Spinal cord (tissue), 10 donors: ENCODE measurements at places on chromosomes 3 and 15. TPM values are rescaled to one million over a fixed set of nuclear protein-coding genes. Genes with fewer than 3 reads are reported as not detected.
A peak's percentile ranks its signal among the peaks of the same experiment; 100 is the strongest.

The TRAT1 gene
- not detected for polyA plus RNA-seq

- peak; percentile 86 for DNase-seq
- no peaks in the 10 kb centered on the region for H3K36me3 ChIP-seq
- H3K27ac ChIP-seq: peak overlapping the region; percentile 100
Observed at GRCh38 chr15:92809880-92810361, 90.2 kb upstream of the CHD2 start.

DNA sequence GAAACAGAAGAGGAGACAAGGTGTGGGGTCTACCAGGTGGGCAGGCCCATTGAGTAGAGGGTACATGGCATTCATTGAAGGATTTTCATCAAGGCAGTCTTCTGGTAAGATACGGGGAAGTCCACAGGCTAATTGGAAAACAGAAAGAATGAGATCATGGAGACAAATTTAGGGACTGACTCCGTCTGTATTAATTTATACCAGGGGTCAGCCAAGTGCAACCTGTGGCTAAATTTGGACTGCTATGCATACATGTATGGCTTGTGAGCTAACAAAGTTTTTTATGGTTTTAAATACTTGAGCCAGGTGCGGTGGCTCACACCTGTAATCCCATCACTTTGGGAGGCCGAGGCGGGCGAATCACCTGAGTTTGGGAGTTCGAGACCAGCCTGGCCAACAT lies 21.1 kb upstream of the SNRPN start:
- no peaks in the 10 kb centered on the region for H3K36me3 ChIP-seq
- H3K4me1 ChIP-seq: no peaks in the 10 kb centered on the region
- no peaks in the 10 kb centered on the region for H3K27me3 ChIP-seq
- no peak overlapping the region for H3K27ac ChIP-seq

DNA sequence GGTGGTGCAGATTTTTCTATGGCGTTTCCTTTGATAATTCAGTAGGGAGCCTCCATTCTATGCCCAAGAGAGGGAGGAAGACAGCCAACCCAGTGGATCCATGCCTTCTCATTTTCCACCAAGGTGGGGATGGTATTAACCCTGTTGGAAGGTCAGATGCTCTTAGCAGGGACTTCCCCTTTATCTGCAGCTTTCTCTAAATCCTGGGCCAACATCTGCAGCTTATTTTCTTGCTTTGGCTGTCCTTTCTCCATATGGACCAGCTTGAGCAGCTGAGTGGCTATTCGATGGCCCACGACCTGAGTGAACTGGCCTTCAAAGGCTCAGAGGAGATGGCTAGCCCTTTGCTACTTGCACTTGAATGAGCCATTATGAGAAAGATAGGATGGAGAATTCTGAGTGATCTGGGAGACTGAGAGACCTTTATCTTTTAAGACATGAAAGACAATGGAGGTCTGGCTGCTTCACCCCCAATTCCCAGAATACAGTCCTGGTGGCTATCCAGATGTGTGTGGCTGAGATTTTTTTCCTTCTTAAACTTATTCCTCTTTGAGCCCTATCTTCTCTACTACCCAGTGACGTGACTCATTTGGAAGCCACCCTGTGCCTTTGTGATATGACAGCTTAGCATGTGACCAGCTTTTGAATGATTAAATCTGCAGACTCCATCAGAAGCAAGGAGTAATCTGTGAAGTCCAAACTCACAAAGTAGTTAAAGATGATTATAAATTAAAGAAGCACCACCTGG lies 39.6 kb upstream of the TRAK1 start:
- H3K36me3 ChIP-seq: no peaks in the 10 kb centered on the region
- DNase-seq: no peak
- H3K27ac ChIP-seq: peak overlapping the region; percentile 89
- H3K4me1 ChIP-seq: peaks cover 27% of the 10 kb centered on the region

The STAC gene
- polyA plus RNA-seq: 7.2 TPM

GRCh38 chr3:112338021-112338726 lies 5.2 kb downstream of the CD200 start:
- no peaks in the 10 kb centered on the region for H3K27me3 ChIP-seq
- H3K27ac ChIP-seq: no peak overlapping the region
- DNase-seq: no peak
- H3K36me3 ChIP-seq: no peaks in the 10 kb centered on the region
- H3K4me1 ChIP-seq: no peaks in the 10 kb centered on the region
- no peak overlapping the region for H3K4me3 ChIP-seq

The ZBTB20 gene
- 5.2 TPM for polyA plus RNA-seq

The RPL22L1 gene
- 30.3 TPM for polyA plus RNA-seq

DNA sequence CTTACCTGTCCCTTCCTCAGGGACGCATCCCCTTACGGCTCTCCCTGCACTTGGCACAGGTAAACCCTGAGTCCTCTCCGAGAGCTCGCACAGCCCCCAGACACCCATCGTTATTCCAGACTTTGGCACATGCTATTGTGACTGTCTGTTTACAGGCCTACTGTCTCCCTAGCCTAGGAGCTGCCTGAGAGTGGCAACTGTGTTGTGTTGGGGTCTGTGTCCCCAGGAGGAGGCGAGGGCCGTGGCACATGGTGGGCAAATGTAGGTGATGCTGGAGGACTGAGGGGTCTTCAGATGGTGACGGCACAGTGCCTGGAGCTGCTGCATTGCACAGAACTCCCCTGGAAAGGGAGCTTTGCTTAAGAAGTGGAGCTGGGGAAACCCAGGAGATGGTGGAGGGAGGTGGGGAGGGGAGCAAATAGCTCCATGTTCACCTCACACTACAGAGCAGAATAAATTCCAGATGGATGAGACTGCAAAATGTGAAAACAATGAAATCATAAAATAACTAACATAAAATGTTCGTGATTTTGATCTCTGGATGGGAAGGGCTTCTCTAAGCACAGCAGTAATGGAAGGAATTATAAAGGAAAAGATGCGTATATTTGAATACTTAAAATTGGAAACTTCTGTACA lies 96.5 kb downstream of the SMAD6 start:
- no peak for DNase-seq
- peaks cover 22% of the 10 kb centered on the region for H3K4me1 ChIP-seq
- H3K36me3 ChIP-seq: no peaks in the 10 kb centered on the region
- H3K27ac ChIP-seq: no peak overlapping the region

GRCh38 chr15:86611417-86612040 lies 531.9 kb downstream of the AGBL1 start:
- no peaks in the 10 kb centered on the region for H3K4me1 ChIP-seq
- H3K27ac ChIP-seq: no peak overlapping the region

- no peak overlapping the region for H3K4me3 ChIP-seq
- no peak for DNase-seq
- H3K27me3 ChIP-seq: no peaks in the 10 kb centered on the region
- H3K4me1 ChIP-seq: peaks cover 14% of the 10 kb centered on the region
Observed at GRCh38 chr15:88617031-88617722, 4.0 kb upstream of the AEN start.

DNA sequence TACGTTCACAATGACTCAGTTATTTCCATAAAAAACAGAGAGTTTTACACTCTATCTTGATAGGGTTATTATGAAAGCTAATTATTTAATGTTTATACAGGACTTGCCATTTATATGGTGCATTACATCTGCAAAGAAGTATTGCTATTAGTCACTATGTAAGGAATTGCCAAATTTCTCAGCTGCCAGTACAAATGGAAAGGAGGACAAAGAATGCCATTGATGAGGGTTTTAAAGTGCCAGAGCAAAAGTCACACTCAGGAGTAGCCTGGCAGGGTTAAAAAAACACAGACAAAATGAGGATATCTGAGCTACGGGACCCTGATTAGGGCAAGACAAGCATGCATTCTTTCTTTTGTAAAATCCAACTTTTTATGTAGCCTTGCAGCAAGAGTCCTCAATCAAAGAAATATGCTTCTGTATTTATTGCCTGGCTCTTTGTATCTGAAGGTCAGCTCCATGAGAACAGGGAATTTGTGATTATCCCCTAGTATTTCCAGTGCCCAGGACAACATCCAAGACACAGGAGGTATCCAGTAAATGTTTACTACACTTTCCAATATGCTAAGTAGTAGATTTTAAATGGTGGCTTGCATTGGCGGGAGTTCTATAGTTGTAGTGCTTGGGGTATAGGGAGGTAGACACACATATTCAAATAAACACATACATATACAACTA lies 1013.6 kb downstream of the ROBO1 start:
- no peak overlapping the region for H3K4me3 ChIP-seq
- H3K4me1 ChIP-seq: peaks cover 3% of the 10 kb centered on the region
- H3K27ac ChIP-seq: no peak overlapping the region
- DNase-seq: no peak
- no peaks in the 10 kb centered on the region for H3K27me3 ChIP-seq

The SV2B gene
- 15.2 TPM for polyA plus RNA-seq

DNA sequence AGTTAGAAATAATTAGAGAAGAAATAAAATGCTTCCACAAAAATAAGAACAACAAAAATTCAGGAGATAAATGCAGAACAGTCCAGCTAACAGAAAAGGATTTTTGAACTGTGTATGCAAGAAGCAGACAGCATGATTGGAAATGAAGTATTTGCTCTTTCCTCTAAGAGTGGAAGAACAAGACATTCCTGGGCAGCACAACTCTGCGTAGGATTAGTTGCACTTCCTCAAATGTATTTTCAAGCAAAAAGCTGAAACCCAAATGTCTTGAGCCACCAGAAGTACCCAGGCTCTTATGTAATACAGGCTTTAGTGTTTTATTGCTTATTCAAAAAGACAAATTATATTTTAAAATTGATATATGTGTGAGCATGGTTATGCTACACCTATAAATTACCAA lies 127.2 kb downstream of the ZBTB20 start:
- no peaks in the 10 kb centered on the region for H3K4me1 ChIP-seq
- no peaks in the 10 kb centered on the region for H3K27me3 ChIP-seq
- DNase-seq: no peak
- H3K36me3 ChIP-seq: no peaks in the 10 kb centered on the region

DNA sequence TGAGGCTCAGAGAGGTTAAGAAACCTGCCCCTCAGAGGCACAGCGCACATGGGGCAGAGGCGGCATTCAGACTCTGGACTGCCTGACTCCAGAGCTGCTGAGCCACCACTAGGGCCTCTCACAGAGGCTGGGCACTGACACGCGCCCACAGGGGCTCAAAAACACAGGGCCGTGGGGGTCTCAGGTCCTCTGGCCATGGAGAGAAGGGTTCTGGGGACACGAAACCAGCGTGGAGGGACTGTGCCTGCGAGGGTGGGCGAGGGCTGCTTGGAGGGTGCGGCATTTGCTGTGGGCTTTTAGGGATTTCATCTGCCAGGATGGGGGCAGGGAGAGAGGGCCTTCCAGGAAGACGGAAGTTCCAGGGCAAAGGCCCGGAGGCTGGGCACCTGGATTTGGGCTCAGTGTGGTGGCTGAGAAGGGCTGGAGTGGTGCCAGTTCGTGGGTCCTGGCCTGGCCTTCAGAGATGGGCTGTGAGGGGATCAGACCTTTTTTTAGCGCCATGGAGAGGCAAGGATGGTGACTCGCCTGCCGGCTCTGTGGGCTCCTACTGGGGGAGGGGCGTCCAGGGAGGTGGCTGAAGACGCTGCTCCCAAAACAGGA lies 69.6 kb downstream of the EFCAB12 start:
- no peaks in the 10 kb centered on the region for H3K4me1 ChIP-seq
- no peak overlapping the region for H3K27ac ChIP-seq
- no peaks in the 10 kb centered on the region for H3K27me3 ChIP-seq
- no peak overlapping the region for H3K4me3 ChIP-seq
- DNase-seq: no peak
- H3K36me3 ChIP-seq: no peaks in the 10 kb centered on the region

DNA sequence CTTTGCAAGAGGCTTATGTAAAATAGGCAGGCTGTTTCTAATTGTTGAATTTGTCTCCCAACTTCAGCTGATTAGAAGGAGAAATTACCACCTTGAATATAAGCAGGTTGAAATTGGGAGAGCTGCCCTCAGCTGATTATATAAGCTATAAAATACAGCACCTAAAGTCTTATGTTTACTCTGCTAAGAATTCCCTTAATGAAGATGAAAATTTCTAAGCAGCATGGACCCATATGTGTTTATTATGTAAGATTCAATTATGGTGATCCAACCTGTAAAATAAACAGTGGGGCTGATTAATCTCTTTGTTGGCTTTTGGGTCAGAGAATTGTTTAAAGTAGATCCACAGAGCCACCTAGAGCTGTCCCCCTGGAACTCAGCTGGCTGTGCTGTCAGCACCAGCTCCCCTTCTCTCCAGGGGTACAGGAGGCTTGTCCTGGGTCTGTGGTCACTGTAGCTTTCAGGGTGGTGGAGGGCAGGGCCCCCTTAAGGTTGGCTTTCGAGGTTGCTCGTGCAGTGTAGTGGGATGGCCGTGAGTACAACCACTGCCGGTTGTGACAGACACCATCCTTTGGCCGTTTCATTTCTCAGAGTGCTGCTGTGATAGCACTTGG lies 9.5 kb downstream of the SLCO3A1 start:
- H3K27ac ChIP-seq: no peak overlapping the region
- DNase-seq: no peak
- H3K4me1 ChIP-seq: no peaks in the 10 kb centered on the region
- no peak overlapping the region for H3K4me3 ChIP-seq
- H3K36me3 ChIP-seq: peaks cover 2% of the 10 kb centered on the region

- H3K4me1 ChIP-seq: no peaks in the 10 kb centered on the region
- H3K36me3 ChIP-seq: no peaks in the 10 kb centered on the region
- DNase-seq: no peak
- H3K4me3 ChIP-seq: no peak overlapping the region
Observed at GRCh38 chr3:171915275-171915674, 72.1 kb downstream of the TMEM212 start.

DNA sequence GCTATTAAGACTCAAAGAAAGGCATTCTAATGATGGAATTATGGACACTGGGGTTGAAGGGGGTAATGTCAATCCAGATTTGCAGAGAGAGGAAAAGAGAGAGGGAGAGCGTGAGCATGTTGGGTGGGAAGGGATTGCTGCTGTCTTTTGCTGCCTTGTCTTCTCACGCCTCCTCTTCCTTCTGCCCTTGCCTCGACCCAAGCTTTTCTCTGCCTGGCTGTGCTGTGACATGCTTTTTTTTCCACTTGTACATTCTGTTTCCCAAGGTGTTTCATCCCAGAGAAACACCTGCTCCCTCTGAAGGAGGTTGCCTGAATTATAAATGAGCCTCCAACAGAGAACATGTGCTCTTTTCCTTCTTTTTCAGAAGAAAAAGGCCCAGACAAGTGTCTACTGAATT lies 80.3 kb downstream of the BDH1 start:
- H3K4me3 ChIP-seq: no peak overlapping the region
- no peaks in the 10 kb centered on the region for H3K36me3 ChIP-seq
- no peak overlapping the region for H3K27ac ChIP-seq
- no peak for DNase-seq
